Activated CD8-positive, alpha-beta T cell treated with anti-CD3 and anti-CD28 coated beads for 36 hours (primary cell): ENCODE measurements at places on chromosomes 6 and 20.

DNA sequence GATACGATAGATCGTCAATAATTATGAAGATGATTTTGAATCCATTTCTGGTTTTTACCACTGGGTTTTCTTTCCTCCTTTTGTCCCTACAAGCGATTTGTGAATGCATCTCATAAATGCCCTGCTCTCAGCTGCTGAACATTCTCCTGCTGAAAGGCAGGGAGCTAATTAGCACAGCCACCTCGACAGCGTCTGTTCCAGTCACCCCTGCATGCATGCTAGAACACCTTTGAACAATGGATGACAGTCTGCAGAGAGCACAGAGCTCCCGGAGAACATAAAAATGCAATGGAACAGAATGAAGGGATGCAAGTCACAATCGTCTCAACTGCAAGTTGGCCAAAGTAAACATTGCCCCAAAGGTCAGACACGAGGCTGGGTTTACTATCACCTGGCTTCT, 105.8 kb downstream of the SLC35B3 start:
- no peak overlapping the region for H3K27ac ChIP-seq
- no peak for DNase-seq
- H3K4me1 ChIP-seq = no peaks in the 10 kb centered on the region
- peaks cover 3% of the 10 kb centered on the region for H3K27me3 ChIP-seq
- no peak overlapping the region for H3K4me3 ChIP-seq

DNA sequence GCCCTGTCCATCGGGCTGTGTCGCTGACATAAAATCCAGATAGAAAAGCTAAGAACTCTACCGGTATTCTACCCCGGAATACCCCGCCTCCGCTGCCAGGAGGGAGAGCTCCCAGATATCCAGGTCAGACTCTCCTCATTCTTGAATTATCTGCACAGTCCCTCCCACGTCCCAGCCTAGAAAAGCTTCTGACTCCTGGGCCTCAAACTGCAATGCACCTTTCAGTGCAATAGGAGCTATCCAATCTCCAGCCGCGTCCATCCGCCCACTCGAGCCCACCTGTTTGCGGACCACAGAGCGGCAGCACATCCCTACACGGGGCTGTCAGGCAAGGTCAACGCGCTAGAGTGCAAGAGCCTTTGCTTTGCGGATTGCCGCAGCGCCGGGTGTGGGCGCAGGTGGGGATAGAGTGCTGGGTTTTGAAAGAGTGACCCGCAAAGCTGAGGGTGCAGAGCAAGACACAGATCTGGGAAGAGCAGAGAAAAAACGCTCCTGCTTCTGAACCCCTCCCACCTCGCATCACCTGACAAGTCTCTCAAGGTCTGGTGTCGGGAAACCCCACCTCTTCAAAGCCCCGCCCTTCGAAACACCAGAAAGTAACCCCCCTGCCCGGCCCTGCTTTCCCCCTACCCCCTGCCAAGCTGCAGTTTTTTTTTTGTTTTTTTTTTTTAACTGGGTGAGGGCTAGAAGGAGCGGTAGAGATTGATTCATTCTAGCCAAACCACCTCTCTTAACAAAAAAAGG, 1.3 kb downstream of the TAPBP start:
- H3K4me3 ChIP-seq = peak overlapping the region; percentile 97
- H3K4me1 ChIP-seq = peaks cover 56% of the 10 kb centered on the region
- peak overlapping the region; percentile 95 for H3K27ac ChIP-seq
- H3K27me3 ChIP-seq = no peaks in the 10 kb centered on the region
- peaks cover 48% of the 10 kb centered on the region for H3K36me3 ChIP-seq

DNA sequence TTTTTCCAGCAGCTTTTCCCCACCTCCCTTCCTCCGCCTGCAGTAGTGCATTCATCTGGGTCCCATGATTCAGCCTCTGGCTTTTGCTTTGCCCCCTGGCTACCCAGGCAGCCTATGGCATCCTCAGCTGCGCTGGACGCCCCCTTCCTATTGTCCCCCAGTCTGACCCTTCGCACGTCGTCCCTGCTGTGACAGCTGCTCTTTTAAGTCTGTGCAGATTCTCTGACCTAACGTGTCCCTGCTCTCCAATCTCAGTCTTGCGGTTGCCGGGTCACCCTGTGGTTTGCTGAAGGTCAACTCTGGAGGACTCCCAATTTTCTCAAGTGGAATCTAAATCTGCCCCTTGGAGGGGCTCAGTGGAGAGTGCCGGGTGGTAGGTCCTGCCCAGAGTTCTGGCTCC, 294.3 kb downstream of the CDC5L start:
- no peaks in the 10 kb centered on the region for H3K27me3 ChIP-seq
- no peaks in the 10 kb centered on the region for H3K36me3 ChIP-seq
- no peak for DNase-seq

DNA sequence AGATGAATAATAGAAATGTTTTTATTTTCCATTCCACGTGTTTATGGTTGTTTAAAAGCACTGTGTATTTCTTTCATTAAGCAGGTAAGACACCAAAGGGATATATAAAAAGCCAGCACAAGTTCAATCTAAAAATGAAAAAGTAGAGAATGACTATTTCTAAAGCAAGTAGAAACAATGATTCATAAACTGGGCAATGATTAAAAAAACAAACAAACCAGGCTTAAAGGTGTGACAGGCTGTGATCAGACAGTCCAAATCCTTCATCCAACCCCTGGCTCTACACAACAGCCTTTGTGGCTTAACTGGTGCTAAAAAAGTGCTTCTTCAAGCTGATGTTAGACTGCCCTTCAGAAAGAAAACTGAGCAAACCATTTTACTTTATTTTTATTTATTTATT, 45.7 kb upstream of the TSHZ2 start:
- no peak overlapping the region for H3K4me3 ChIP-seq
- DNase-seq = no peak
- H3K27me3 ChIP-seq = peaks cover 2% of the 10 kb centered on the region
- no peak overlapping the region for H3K27ac ChIP-seq
- H3K36me3 ChIP-seq = no peaks in the 10 kb centered on the region

- no peak for DNase-seq
- no peak overlapping the region for H3K27ac ChIP-seq
- no peak overlapping the region for H3K4me3 ChIP-seq
- H3K4me1 ChIP-seq = peaks cover 6% of the 10 kb centered on the region
Measured at GRCh38 chr6:110953633-110954303, 4.7 kb upstream of the GTF3C6 start.

DNA sequence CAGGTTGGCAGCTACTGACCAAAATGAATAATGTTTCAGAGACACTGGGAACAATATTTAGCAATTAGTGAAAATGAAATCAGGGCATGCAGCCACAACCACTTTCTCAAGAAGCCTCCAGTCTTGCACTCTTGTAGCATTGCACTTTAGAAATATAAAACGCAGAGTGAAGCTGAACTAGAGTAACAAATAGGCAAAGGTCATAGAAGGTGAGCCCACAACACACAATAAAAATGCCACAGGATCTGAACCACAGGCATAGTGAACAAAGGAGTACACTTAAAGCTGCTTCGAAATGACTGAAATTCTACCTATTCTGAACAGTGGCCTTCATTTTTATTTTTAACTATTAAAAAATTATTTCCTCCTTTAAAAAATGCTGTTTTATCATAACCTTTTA, 25.0 kb downstream of the DDO start:
- no peaks in the 10 kb centered on the region for H3K36me3 ChIP-seq
- peaks cover 25% of the 10 kb centered on the region for H3K4me1 ChIP-seq
- H3K4me3 ChIP-seq = no peak overlapping the region
- DNase-seq = peak; percentile 24
- H3K27me3 ChIP-seq = no peaks in the 10 kb centered on the region

- H3K4me1 ChIP-seq = no peaks in the 10 kb centered on the region
- H3K27ac ChIP-seq = no peak overlapping the region
- H3K36me3 ChIP-seq = no peaks in the 10 kb centered on the region
- no peak overlapping the region for H3K4me3 ChIP-seq
Measured at GRCh38 chr20:33209789-33210188, 7.4 kb upstream of the BPIFA3 start.

GRCh38 chr6:37289931-37290330, 32.0 kb upstream of the TMEM217 start:
- peak overlapping the region; percentile 44 for H3K27ac ChIP-seq
- H3K4me3 ChIP-seq = no peak overlapping the region
- DNase-seq = peak; percentile 43
- peaks cover 45% of the 10 kb centered on the region for H3K36me3 ChIP-seq
- peaks cover 20% of the 10 kb centered on the region for H3K4me1 ChIP-seq
- H3K27me3 ChIP-seq = no peaks in the 10 kb centered on the region

DNA sequence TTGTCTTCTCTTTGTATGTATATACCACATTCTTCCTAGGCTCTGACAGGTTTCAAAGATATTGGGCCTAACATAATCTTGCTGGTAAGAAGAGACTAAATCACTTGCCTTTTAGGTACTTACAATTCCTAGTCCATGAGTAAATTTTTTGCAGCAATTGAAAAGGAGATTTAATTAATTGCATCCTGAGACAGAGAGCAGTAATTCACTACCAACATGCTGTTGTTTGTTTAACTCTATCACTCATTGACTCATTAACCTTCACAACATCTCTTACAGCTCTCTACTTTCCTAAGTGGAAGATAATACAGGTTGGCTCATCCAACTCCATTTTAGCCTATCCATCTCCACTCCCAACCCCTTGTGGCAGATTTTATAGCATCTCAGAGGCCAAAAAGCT, 280.4 kb downstream of the ALDH8A1 start:
- no peak for DNase-seq
- no peaks in the 10 kb centered on the region for H3K36me3 ChIP-seq
- no peak overlapping the region for H3K4me3 ChIP-seq
- no peaks in the 10 kb centered on the region for H3K27me3 ChIP-seq

DNA sequence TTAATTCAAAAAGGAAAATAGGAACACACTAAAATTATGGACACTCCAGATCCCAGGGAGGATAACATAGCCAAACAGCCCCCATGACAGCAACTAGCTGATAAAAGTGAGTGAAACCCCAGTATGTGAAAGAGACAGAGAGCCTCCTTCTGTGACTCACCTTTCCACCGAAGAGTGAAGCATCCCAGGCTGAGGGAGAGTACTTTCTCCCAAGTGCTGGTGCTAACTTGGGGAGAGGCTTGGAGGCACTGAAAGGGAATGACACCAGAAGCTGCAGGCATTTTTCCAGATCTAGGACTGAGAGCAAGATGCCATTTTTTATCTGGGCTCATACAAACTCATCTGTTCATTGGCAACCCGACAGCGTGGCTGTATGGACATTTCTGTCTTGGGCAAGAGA, 339.8 kb downstream of the HTR1B start:
- H3K27ac ChIP-seq = no peak overlapping the region
- no peaks in the 10 kb centered on the region for H3K36me3 ChIP-seq
- H3K4me1 ChIP-seq = no peaks in the 10 kb centered on the region
- no peaks in the 10 kb centered on the region for H3K27me3 ChIP-seq
- H3K4me3 ChIP-seq = no peak overlapping the region

DNA sequence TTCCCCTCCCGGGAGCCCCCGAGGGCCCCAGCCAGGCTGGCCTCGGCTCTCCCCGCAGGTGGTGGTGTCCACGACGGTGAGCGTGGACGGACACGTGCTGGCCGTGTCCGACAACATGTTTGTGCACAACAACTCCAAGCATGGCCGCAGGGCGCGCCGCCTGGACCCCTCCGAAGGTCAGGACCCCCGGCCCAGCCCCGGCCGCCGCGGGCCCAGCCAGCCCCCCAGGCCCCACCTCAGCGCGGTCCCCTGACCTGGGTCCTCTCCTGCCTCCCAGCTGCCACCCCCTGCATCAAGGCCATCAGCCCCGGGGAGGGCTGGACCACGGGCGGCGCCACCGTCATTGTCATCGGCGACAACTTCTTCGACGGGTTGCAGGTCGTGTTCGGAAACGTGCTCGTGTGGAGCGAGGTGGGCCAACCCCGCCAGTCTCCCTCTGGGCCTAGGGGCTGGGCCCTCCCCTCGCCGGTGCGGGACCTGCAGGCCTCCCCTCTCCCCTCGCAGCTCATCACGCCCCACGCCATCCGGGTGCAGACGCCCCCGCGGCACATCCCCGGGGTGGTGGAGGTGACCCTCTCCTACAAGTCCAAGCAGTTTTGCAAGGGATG, 51.0 kb downstream of the CPXM1 start:
- H3K36me3 ChIP-seq = no peaks in the 10 kb centered on the region
- H3K4me3 ChIP-seq = no peak overlapping the region
- H3K27ac ChIP-seq = no peak overlapping the region
- H3K4me1 ChIP-seq = peaks cover 33% of the 10 kb centered on the region

GRCh38 chr20:46575937-46576461, 25.5 kb upstream of the OCSTAMP start:
- peaks cover 12% of the 10 kb centered on the region for H3K27me3 ChIP-seq
- H3K27ac ChIP-seq = no peak overlapping the region
- peak; percentile 51 for DNase-seq
- H3K4me1 ChIP-seq = peaks cover 6% of the 10 kb centered on the region
